ENCODE measurements at places on chromosomes 1 and 21.
A peak's percentile ranks its signal among the peaks of the same experiment; 100 is the strongest.

DNA sequence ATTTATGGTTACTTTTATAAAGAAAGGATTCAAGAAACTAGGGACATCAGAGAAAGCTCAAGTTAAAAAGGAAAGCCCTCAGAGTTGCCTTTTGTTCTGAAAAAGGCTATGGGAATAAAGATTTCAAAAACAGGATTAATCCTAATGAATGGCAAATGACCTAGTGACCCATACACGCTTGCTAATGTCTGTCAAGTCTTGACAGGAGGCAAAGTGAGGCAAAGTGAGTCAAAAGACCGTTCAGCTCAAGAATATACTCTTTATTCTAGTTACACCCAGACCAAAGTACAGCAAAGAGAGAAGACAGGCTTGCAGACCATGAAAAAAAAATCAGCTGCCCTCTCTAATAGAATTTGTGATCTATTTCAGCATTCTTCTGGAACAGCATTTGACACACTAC is 3.5 kb downstream of the ZNF436 start:
- no peak for DNase-seq

GRCh38 chr1:113793878-113794834 is 18.1 kb downstream of the RSBN1 start:
- DNase-seq, result no peak

DNA sequence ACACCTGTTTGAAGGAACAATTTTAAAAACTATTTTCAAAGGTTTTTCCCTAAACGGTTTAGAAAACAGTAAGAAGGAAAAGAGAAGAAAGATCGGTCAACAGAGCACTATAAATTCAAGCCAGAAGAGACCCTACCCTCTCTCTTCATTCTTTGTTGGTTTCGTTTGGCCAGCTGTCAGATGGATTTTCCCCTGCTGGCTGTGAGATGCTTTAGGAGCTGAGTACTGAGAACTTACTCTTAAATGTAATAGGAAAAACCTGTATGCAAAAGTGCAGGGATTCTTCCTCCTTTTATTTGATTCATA is 1.3 kb upstream of the TXNIP start:
- no peak for DNase-seq

DNA sequence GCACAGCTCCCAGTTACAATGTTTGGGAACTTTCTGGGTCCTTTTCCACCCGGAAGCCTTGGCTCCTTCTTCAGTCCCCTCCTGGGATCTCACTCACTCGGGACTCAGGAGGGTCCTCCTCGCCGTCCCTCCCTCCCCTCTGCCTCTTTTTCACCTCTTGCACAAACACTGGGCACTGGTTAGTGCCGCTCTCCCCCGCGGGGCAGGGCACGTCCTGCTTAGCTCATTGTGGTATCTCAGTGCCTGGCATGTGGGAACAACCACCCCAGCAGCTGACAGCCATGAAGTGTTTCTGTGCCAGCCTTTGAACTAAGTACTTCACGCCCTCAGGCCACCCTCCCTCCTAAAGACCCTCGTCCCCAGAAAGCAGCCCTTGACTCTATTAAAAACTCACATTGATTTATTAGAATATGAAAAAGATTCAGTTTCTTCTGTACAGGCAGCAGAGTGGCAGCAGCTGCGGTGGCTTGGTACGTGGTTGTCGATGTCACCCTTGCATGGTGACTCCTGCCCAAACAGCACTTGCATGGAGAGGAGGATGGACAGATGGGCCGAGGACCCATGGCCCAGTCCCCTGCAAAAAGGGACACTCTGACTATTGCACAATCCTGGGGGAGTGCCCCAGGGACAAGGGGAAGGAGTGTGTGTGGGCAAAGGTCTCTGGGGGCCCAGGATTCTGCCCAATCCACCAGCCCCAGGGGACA is 56.3 kb downstream of the SLC9A1 start:
- no peak for DNase-seq

DNA sequence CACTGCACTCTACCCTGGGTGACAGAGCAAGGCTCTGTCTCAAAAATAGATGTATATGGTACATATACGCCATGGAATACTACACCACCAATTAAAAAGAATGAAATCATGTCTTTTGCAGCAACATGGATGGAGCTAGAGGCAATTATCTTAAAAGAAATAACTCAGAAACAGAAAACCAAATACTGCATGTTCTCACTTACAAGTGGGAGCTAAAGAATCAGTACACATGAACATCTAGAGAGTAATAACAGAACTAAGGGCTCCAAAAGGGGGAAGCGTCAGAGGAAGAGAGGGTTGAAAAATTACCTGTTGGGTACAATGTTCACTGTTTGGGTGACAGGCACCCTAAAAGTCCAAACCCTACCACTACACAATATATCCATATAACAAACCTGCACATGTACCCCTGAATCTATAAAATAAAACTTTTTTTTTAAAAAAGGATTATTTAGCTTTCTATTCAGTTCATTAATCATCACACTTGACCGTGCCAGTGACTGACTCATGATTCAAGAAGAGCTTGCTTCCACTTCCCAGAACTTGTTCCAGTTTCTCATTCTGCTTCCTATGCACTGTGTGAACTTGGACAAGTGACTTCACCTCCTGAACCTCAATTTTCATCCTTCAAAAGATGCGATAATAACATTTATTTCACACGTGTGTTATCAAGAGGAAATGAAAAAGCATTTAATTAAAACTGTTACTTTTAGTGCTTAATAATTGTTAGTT is 109.6 kb downstream of the PLPP3 start:
- DNase-seq, result no peak

DNA sequence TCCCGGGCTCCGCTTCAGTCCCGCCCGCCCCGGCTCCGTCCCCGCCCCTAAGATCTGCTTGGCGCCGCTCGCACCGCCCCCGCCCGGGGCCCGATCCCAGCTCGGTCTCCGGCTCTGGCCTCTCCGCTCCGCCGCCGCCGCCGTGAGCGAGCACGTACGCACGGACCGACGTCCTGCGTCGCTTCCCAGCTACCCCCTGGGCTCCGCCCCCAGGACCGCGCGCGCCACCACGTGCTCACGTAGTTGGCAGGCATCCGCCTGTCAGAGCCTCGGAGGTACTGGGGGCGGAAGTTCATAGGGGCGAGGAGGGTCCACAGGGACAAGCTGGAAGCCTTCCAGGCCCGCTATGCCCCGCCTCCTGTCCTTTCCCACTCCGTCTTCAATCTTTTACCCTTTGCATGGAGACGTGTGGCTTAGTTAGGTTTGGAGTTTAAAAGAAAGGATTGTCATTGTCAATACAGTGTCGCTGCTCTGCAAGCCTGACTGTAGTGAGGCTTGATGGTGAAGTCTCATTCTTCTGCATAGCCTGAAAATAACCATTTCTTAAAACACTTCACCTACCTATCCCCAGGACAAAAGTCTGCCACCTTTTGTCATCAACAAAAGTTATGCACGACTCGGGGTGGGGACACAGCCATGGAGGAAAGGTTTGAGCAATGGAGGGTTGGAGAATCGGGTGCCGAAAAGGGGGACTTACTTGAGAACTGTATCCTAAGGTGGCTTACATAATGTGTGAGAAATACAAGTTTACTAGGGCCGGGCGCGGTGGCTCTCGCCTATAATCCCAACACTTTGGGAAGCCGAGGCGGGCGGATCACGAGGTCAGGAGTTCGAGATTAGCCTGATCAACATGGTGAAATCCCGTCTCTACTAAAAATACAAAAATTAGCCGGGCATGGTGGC is at the start of gene CLK2:
Gene CLK2 (minus strand): TSS at position 162 of the 903 bp plus-strand sequence. CDS start 2,527 bp downstream, outside the sequence.
- peak; percentile 96 for DNase-seq

DNA sequence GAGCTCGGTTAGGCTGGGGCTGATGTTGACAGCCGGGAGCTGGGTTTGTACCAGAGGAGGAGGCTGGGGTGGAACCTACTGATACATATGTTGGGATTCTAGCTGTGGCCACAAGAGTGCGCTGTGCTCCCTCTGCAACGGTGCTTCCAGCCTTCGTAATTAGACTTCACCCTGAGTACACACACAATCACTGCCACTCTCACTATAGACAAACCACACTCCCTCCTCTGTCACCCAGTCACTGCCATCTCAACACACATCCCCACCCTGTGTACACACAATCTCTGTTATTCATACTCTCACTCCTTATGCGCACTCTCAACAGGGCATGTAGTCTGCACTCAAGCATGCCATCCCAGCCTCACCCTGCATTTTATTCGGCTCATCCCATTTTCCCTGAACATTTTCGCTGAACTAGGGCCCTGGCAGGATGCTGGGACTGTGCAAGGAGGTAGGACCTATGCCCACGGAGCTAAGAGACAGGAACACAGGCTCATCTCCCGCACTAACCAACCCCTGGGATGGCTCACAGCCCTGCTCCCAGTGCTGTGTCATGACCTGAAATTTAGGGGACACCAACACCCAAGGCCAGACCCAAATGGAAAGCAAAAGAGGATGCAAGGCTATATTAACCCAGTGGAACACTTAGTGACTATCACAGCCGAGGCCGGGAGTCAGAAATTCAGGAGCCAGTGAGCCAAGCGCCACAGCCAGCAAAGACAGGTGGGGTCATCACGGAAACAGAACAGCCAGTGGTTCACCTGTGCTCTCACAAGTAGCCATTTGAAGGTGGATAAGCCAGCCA is 5.7 kb downstream of the GJB3 start:
- DNase-seq, result peak; percentile 71

GRCh38 chr21:33871171-33871570 is 44.4 kb downstream of the ATP5PO start:
- no peak for DNase-seq

DNA sequence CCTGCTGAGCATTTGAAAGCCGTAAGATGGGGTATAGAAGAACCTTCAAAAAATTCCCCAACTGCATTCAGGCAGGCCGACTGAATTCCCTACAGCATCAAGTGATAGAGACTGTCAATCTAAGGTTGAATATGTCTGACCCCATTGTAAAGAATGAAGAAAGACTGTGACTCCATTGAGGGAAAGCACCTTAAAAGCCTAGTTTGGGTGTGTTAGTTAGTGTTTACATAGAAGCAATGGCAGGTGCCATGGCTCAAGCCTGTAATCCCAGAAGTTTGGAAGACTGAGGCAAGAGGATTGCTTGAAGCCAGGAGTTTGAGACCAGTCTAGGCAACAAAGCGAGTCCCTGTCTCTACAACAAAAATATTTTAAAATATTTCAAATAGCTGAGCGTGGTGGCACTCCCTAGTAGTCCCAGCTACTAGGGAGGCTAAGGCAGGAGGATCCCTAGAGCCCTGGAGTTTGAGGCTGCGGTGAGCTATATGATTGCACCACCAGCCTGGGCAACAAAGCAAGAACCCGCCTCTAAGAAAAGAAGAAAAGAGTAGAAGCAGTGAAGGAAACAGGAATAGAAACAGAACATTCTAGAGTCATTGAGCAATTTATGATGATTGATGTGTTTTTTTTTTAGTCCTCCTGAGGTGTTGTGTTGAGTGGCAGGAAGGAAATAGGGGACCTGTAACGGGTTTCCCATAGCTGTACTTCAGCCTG is 15.4 kb downstream of the POLR3GL start:
- DNase-seq, result no peak

DNA sequence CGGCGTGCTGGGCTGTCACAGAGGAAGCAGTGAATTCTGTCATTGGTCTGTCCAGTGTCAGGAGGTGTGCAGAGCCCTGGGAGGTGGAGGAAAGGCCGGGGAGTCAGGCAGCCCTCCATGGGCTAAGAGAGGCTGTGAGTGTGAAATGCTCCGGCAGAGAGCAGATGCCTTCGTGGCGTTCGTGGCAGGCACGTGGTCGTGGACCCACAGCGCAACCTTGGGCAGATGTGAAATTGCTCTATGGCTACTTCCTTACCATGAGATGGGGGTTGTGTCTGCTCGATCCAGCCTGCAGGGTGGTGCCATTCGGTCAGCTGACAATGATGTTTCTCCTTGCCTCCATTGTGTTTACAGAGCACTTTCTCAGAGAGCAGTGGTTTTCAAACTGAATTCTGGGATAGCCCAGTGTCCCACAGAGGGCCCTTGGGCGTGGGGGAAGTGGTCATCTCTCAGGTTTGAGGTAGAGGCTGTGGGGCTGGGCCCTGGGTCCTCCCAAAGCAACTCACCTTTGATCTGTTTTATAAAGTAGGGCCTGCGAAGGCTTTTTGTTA is 27.9 kb downstream of the TNFRSF1B start:
- no peak for DNase-seq

DNA sequence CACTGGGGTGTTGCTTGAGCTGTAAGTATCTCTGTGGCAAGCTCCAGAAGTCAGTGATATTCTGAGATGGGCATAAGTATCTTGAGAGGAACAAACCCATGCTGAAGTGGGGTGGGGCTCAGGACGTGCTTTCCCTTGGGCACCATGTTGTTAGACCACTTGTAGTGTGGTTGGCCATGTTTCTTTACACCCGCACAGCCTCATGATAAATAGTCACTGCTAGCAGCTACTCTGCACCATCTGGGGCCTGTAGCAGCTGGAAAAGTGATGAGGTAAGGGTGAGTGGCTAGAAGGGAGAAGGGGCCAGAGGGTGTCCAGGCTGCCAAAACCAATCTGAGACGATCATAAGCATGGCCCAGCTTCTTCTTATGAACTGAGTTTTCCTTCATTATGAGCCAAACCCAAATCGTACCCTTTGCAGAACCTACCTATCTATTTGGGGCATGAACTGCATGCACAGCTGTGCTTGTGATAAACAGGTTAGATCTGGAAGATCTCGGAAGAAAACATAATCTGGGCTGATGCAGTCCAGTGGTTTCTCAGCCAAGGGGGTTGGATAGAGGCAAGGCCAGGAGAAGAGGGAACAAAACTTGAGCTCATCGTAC is 91.9 kb upstream of the IRF2BP2 start:
- DNase-seq, result no peak

GRCh38 chr1:23475641-23476040 is 8.3 kb downstream of the ASAP3 start:
- DNase-seq, result no peak

GRCh38 chr1:109237512-109237911 is 11.8 kb upstream of the CELSR2 start:
- no peak for DNase-seq

DNA sequence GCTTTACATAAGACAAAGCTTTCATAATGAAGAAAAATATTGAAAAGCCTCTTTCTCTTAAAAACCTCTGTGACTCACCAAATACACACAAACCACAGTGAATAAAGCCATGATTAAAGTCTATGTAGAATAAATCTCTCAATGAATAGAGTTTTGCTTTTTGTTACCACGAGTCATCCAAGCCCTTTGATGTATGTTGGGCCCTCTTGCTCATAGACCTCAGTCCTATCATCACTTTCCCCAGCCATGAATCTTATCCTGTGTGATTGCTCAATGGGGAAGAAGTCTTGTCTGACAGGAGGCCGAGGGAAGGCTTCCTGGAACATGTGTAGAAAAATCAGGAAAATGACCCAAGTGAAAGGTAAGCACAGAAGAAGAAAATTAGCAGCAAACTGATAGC is 60.8 kb downstream of the NGF start:
- DNase-seq, result no peak

DNA sequence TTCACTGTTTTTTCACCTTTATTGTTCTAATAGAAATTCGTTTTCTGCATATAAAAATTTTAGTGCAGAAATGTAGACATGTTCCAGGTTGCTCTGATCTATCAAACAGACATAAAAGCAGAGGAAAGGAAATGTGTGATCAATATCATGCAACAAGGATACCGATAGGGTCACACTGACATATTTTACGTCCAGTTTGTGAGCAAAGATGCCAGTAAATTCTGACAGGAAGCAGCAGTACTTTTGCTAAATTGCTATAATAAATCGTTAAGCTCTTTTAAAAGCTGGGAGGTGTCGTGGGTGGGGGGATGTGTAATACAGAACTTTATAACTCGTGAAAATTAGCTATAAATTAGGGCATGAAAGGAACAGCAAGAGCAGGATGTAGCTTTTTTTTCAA is 955.2 kb downstream of the BRINP3 start:
- DNase-seq, result no peak
